ENCODE measurements at places on chromosomes 16 and 17. TPM values are rescaled to one million over a fixed set of nuclear protein-coding genes. Genes with fewer than 3 reads are reported as not detected.

GDPD3 gene
- 0.43 TPM for total RNA-seq

HASPIN gene
- 5.5 TPM for total RNA-seq

MFSD6L gene
- total RNA-seq: not detected

FBXL16 gene
- under 0.01 TPM for total RNA-seq

SLC39A11 gene
- 16.0 TPM for total RNA-seq

P2RX5 gene
- total RNA-seq: 0.32 TPM

PRSS36 gene
- under 0.01 TPM for total RNA-seq

EEF2K gene
- total RNA-seq: 30.0 TPM

CDK5R1 gene
- 0.64 TPM for total RNA-seq

CCL11 gene
- total RNA-seq: not detected

CCL5 gene
- not detected for total RNA-seq

TANGO6 gene
- 26.4 TPM for total RNA-seq

SEPTIN12 gene
- total RNA-seq: not detected

CDH15 gene
- under 0.01 TPM for total RNA-seq

RAB34 gene
- total RNA-seq: 185 TPM

ABCC12 gene
- not detected for total RNA-seq

DBNDD1 gene
- total RNA-seq: 0.86 TPM

PRR29 gene
- total RNA-seq: under 0.01 TPM

TMEM208 gene
- 29.0 TPM for total RNA-seq

TIMP2 gene
- 157 TPM for total RNA-seq

SERPINF2 gene
- 0.43 TPM for total RNA-seq

TOX3 gene
- total RNA-seq: not detected

UBN1 gene
- total RNA-seq: 28.1 TPM

C1QTNF8 gene
- not detected for total RNA-seq

PRSS33 gene
- total RNA-seq: not detected

RBFOX1 gene
- total RNA-seq: not detected

DHRS7C gene
- total RNA-seq: not detected

CCL4 gene
- total RNA-seq: not detected

JPH3 gene
- not detected for total RNA-seq

RFFL gene
- 11.9 TPM for total RNA-seq

TMC8 gene
- not detected for total RNA-seq

All from fibroblast of villous mesenchyme (primary cell).